ENCODE measurements at places on chromosomes 11 and 22.
A peak's percentile ranks its signal among the peaks of the same experiment; 100 is the strongest.

DNA sequence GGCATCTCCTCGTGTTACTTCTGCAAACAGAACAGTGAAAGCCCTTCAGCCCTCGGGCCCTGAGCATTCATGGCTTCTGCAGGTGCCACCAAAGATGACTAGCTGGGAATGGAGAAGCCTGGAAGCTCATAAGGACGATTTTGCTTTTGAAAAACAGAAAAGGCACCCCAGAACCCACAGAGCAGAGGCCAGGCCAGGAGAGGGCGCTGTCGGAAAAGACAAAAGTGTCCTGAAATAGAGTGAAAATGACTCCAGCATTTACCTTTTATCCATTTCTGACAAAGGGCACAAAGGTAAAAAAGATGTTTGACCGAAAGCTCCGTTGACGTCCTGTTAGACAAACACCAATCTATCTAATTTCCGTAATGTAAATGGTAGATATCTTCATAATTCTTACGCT, 37.6 kb downstream of the ZNF195 start:
- no peak for DNase-seq

- DNase-seq, result no peak
Measured at GRCh38 chr11:34457607-34458006, 18.9 kb downstream of the CAT start.

DNA sequence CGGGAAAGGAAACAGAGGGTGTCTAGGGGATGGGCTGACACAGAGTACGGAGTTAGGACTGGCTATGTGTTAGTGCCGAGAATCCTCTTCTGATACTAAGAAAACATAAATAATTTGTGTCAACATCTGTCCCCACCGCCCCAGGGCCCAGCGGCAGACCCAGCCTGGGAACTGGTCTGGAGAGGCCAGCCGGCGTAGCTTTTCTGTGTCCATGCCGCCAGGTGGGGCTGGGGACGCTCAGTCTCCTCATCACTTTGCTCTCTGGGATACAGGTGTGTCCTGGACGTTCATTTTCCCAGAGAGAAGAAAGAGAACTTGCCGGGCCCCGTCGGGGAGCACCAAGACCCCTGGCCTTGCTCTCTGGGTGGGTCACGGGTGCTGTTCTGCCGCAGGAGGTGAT, 54.7 kb downstream of the WNT7B start:
- no peak for DNase-seq

- peak; percentile 41 for DNase-seq
Measured at GRCh38 chr11:74466916-74467885, at the start of gene KCNE3. KCNE3 (minus strand) TSS chr11:74467549; CDS start chr11:74457563, 9,986 bp downstream.

DNA sequence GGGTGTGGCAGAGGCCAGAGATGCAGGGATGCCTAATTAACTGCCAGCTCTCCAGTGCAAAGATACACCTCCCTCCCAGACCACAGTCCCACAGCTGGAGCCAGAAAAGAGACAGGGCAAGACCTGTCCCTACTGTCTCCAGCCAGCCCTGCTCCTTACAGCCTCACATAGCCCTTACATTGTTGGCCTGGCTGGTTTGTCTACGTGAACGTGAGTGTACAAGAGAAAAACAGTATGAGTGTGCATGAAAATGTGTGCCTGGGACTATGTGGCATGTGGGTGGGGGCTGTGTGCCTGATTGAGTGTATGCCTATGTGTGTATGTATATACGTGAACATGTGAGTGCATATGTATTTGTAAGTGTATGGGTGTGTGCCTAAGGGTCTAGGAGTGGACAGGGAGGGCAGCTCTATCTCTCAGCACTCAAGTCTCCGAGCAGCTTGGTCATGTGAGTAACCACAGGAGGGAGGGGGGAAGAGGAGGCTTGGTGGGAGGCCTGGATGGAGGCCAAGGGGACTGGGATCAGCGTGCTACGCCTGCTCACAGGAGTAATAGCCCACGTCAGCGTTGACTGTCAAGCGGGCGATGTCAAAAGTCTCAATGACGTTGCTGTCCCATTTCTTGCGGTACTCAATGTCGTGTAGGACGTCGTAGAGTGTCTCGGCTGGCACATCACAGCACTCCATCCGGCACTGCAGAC, 6.6 kb upstream of the ARAP1 start:
- DNase-seq, result no peak

DNA sequence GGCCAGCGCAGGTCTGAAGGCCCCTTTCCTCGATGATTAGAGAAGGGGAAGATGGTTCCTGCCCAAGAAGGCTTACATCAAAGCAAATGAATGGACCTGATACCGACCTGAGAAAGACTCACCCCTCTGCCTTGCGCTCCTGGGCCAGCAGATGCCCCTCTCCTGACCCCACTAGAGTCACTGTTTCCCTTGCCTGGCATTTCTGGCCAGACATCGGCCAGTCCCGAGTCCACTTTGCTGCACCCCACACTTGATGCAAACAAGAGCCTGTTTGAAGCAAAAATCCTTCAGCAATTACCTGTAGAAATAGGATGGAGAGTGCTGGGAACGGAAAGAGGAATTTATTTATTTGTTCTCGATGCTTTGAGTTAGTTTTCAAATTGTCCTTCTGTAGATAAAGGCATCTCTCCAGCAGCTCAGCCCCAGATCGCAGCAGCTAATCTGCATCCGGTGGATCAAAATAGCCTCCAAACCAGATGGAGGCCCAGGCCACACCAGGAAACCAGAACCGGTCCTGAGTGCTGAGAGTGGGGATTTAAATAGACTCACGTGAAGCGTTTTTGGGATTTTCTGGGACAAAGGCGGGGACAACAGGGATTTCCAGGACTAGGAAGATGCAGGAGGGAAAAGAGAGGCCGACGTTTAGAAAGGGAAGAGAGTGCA, 148.6 kb downstream of the TRIM29 start:
- no peak for DNase-seq

GRCh38 chr11:34996958-34997357, 80.5 kb downstream of the PDHX start:
- DNase-seq, result no peak

DNA sequence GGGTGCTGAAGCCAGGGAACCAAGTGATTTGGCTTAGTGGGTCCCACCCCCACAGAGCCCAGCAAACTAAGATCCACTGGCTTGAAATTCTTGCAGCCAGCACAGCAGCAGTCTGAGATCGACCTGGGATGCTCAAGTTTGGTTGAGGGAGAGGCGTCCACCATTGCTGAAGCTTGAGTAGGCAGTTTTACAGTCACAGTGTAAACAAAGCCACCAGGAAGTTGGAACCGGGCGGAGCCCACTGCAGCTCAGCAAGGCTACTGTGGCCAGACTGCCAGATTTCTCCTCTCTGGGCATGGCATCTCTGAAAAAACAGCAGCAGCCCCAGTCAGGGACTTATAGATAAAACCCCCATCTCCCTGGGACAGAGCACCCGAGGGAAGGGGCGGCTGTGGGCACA, 424.1 kb upstream of the TENM4 start:
- DNase-seq, result no peak

- DNase-seq, result no peak
Measured at GRCh38 chr11:85123752-85124231, 503.4 kb downstream of the DLG2 start.

- DNase-seq, result no peak
Measured at GRCh38 chr11:58574881-58575280, 775 bp downstream of the LPXN start.

GRCh38 chr11:34787348-34787747, 128.8 kb downstream of the APIP start:
- no peak for DNase-seq

DNA sequence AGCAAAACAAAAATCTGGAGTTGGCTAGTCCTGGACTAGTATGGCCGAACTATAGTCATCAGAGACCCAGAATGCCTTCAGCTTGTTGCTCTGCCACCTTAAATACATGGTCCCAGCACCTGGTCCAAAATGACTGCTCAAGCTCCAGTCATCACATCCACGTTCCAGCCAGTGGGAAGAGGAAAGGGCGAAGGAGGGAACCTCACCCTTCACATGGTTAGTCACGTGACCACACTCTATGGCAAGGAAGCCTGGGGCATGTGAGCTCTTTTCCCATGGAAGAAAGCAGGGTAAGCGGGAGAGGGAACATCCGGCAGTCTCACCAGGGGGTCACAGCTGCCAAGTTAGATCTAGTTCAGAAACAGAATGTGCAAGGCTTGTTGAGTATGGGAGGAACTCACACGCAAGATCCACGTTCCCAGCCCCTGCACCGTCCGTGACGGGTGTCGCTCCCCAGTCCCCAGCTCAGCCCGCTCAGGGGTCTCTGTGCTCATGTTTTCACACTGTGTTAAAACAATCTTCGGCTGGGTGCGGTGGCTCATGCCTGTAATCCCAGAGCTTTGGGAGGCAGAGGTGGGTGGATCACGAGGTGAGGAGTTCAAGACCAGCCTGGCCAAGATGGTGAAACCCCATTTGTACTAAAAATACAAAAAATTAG, 1.9 kb upstream of the ANO9 start:
- DNase-seq, result no peak

DNA sequence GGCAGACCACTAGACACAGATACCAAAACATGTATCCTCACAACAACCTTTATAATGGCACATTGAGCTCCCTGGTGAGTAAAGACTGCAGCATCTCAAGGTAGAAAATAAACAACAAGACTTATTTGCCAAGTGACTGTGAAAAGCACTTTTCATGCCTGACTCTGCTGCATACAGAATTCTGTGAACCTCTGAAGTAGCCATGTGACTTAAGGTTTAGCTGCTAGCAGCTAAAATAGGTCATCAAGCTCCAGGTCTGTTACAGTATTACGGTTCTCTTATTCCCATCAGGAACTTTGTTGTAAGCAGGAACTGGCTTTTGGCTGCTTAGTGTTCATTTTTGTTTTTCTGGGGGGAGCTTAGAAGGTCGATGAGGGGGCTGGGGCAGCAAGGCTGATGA, 139.4 kb downstream of the PAX6 start:
- no peak for DNase-seq

GRCh38 chr22:27642104-27642800, 159.3 kb downstream of the MN1 start:
- DNase-seq, result no peak

DNA sequence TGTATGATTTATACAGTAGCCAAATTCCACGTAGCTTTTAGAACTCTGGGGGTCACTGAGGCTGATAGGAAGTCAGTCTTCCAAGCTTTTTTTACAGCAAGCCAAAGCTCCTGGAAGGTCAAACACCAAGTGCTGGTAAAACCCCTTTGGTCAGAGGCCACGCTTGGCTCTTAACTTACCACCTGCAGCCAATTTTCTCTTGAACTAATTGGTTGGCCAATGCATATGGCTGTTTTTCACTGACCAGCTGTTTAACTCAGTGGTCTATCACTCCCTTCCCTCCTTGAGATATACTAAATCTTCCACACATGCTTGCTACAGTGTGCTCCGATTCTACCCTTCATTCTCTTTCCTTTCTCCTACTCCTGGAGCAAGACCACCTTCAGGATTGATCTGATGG, 116.0 kb downstream of the FAR1 start:
- DNase-seq, result no peak

DNA sequence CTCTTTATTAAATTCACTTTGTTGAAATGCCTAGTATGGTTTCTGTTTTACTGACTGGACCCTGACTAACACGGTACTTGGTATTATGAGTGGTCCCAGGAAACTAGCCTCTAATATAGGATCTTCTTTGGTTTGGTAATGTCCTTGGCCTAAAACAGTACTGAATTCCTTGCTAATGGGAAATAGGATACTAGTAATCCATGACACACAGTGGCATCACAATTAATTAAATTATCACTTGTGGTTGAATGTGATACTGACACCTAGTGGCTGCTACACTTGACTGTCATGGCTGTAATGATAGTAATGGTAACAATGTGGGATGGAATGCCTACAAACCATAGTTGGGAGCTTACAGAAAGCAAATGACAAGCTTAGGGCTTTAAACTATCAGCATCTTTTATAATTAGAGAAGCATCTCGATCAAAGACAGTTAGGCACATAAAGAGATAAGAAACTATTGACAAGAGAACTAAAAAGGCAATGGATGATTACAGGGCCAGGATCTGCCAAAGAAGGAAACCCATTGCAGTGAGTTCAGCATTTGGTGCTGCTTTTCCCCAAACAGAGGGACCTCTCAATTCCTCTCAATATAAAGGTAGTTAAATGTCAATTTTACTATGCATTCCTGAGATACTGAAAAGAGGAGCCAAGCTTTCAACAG, 8.6 kb downstream of the DNHD1 start:
- peak; percentile 33 for DNase-seq

DNA sequence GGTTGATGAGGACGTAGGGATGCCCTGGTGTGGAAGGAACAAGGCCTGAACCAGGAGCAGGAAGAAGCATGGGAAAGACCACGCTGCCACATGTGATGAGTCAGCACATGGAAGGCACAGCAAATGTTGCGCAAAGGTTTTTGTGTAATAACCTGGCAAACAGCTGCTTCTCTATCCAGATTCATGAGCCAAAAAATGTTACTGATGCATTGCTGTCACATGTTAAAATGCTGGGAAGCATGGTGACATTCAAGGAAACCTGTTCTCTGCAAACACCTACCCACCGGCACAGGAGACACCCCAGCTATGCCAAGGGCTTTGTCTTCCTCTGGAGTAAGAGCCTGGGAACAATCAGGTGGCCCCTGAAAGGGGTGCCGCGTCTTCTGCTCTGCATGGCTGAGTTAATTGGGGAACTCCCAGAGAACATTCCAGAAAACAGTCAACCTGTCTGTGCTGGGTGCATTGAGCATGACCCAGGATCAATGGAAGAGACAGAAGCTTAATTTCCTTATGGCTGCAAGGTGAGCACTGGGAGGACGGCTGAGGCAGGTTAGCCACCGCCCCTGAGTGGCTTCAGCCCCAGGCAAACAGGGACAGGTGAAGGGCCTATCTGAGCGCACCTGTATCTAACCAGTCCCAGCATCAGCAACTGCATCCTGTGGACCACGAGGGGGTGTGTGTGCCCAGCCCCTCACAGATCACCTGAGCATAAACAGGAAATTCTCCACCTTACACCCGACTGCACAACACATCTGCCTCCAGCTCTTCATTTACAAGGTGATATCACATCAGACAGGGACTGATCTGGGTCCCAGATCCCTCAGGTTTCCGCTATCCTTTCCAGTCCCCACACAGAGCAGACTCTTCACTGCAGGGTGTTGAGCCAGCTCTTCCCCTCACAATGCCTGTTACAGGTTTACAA, 108.4 kb downstream of the GGTLC2 start:
- no peak for DNase-seq

Data from HAP-1 (cell line).